Activated T-cell treated with anti-CD3 and anti-CD28 coated beads, Interleukin-2, amount 50 U/mL, for 72 hours (primary cell): ENCODE measurements at places on chromosomes 11 and 22.

- peak; percentile 84 for DNase-seq
Measured at GRCh38 chr22:38317122-38317994, at the start of gene CSNK1E. Gene CSNK1E, minus strand, starts transcription at chr22:38317433. Its CDS starts 3,276 bp downstream, at chr22:38314157.

- DNase-seq, result no peak
Measured at GRCh38 chr11:85717429-85717828, 31.4 kb upstream of the CCDC89 start.

DNA sequence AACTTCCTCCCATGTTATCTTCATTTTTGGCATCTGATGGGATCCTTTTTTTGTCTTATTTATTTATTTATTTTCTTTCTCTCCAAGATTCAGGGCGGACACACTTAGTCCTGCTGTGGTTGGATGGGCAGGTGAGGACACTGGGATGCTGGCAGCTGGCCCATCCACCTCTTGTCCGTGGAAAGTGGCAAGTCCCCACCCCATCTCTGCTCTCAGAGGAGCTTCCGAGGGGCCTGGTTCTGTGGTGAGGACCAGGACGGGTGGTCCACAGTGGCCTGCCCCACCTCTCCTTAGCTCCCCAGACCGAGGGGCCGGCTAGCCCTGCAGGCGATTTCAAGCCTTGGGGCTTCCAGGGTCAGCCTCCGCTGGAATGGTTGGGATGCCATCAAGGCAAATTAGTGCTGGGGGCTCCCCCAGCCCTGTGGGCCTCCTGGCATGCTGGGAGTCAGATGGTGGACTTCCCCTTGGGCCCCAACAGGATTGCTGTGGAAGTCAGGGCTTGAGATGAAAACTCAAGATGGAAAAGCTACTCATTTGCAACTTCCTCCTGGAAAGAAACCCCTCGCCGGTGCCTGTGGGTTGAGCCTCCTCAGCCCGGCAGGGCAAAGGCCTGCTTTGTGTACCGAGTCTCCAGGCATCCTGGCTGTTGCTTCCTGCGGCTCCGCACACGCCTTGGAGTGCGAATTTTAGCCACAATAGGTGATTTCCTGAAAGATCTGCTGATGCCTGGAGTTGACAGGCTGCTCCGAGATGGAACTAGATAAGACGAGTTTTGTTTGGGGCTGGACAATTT is 31.2 kb upstream of the LINC01488 start:
- DNase-seq, result no peak

DNA sequence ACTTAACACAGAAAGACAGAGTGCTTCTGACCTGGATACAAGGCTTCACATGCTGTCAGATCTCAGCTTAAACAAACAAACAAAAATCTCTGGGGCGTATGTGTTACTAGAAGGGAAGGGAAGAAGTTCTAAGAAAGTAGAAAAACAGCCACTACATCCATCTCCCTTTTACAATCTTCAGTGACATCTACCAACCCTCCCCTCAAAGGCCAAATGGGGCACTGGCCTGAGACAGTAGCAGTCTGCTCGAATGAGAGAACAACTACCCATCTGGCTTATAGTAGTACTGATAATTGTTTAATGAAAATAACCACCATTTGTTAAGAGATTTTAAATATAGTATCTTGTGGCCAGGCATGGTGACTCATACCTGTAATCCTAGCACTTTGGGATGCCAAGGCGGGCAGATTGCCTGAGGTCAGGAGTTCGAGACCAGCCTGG is 29.4 kb downstream of the CCDC83 start:
- DNase-seq, result no peak

DNA sequence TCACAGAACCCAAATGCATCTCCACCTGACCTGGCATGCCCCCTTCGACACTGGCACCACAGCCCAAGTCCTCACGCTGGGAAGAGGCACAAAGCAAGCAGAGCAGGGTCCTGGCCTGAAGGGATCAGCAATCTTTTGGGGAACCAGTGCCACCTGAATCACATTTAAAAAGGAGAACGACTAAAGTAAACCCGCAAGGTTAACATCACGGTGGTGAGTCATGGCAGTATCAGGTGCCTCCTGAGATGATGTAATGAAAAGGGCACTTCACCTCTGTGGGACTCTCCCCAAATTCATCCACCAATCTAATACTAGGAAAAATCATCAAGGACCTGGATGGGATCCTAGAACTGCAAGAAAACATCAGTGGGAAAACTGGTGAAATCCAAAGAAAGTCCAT is 44.9 kb downstream of the PACSIN2 start:
- no peak for DNase-seq

DNA sequence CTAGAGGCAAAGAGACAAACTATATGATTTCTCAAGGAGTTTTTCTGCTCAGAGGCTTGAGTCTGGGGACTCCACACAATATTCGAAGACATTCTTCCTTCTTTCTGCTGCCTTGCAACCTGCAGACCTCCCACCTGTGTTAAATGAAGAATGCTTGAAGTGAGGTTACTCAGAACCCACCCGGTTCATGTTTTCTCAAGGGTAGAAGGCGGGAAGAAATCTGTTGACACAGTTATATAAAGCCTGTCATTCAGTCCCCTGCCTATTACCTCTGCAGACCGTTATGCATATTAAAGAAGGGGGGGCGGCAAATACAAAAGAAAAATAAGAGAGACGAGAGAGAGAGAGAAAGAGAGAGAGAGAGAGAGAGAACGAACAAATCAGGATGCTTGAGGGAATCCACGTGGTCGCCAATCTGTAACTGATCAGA is 2.2 kb upstream of the KMT2A start:
- DNase-seq, result no peak

- DNase-seq, result no peak
Measured at GRCh38 chr11:88529426-88529825, 191.9 kb upstream of the CTSC start.

DNA sequence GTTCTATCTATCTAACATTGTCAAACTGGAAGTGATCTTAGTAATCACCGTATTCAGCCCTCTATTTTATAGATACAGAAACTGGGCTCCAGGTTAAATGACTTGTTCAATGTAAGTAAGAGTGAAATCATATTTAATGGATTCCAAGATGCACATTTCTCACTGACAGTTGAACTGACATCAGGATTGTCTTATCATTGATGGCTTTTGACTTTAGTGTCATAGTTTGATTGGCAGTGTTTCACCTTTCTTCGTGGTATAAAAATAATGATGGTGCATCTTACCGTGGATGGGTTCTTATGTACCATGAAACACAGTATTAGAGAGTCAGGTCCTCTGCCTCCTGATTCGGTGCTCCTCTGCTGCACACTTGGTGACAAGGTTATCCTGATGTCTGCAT is 123.1 kb downstream of the NCAM1 start:
- DNase-seq, result no peak

DNA sequence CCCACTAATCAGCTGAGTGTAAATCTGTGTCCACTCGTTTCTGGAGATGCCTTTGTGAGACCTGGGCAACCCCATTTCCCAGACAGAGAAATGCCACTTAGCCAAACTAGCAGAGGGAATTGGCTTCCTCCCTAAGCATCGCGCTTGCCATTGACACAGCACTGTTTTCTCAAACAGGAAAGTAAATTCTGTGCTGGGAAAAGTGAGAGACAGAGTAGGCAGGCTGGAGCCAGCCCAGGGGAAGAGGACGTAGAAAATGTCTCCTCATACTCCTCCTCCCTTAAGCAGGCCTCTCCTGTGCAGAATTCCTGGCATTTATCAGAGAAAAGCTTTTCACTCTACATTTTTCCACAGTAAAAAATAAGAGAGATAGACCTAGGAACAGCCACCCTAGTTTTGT is 99.1 kb upstream of the AMOTL1 start:
- DNase-seq, result no peak

DNA sequence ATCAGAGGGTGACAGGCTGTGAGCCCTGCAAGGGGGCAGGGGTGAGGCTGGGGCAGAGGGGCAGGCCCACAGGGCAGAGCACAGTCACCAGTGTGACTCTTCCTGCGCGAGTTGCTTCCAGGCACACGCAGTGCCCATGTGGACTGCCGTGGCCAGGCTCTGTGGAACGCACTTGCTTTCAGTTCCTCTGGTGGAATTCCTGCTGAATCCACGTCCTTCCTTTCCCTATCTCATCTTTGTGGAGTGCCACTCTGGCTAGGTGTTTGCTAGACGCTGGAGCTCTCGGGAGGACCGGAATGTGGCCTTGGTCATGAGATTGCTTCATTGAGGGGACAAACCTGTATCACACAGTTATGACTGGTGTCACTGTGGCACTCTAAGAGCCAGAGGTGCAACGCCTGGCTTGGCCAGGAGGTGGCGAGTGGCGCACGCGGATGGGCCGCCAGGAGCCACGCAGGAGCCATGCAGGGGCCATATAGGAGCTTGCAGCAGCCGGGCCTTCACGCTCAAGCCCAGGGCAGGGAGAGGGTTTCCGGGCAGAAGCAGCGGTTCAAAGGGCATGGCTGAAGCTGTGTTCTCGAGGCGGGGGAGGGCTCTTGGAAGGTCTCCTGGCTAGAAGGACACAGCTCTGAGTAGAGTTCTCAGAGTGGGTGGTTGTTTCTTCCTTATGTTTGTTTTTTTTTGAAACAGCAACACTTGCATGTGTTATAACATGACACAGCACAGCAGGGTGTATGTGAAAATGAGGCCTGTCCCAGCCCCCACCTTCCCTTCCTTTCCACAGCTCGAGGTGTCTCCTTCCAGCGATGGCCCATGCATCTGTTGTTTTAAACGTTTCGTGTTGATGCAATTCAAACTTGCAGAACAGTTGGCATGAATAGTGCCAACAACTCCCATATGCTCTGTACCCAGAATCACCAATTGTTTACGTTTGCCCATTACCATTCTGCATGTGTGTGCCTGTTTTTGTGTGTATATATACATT is 36.2 kb downstream of the TBC1D22A start:
- peak; percentile 81 for DNase-seq

- no peak for DNase-seq
Measured at GRCh38 chr22:43881091-43882061, 10.4 kb downstream of the PNPLA5 start.

- no peak for DNase-seq
Measured at GRCh38 chr11:126034039-126034932, 28.4 kb downstream of the CDON start.

- no peak for DNase-seq
Measured at GRCh38 chr11:98194611-98195010, 826.1 kb upstream of the CNTN5 start.

DNA sequence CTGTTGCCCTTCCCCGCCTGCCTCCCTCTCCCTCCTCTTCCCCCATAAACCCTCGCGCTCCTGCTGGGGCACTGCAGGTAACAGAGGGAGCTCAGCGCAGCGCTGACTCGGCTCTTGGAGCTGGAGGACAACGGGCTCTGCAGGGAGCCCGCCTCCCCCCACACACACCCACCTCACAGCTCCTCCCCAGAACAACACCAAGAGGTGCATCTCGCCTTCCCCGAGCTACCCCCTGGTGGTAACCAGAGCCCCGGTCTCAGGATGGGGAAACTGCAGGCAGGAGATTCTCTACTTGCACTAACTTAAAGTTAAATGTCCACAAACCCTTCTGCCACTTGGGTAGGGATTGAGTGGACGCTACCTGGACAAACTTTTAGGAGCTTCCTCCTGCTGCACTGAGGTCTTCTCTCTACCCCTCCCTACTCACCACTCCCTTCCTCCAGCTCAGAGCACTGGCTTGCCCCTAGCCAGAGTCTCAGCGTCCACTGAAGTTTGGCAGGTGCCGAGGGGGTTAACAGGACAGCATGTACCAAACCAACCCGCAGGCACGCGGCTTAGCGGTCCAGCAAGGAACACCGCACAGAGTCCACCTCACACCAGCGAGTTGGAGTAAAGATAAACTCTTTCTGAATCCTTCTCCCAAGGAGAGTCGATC is 4.0 kb upstream of the SCN4B start:
- peak; percentile 38 for DNase-seq

- DNase-seq, result peak; percentile 29
Measured at GRCh38 chr11:13308704-13309103, 31.1 kb downstream of the BMAL1 start.

- DNase-seq, result no peak
Measured at GRCh38 chr11:110355011-110355744, 58.8 kb upstream of the RDX start.

- DNase-seq, result no peak
Measured at GRCh38 chr11:80320765-80321164, 879.9 kb upstream of the TENM4 start.

DNA sequence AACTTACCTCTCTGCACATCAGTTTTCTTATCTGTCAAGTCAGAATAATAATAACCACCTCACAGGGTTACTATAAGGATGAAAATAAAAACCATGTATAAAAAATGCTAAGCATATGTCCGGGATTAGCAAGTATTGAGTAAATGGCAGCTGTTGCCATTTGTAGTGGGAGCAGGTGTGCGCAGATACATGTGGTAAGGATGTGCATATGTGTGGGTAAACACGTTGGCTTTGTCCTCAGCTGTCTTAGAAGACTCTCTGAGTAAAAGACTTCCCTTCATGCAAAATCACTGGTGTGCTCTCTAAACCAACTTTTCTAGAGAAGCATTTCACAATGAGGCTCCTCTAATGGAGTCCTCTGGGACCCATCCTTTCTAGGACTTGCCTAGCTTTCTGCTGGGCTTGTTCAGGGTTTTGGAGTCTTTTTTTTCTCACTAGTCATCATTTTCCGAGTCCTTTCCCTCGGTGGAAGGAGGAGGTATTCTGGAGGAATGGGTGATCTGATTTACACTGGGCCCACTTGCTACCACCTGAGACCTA is 62.4 kb downstream of the NELL1 start:
- no peak for DNase-seq

DNA sequence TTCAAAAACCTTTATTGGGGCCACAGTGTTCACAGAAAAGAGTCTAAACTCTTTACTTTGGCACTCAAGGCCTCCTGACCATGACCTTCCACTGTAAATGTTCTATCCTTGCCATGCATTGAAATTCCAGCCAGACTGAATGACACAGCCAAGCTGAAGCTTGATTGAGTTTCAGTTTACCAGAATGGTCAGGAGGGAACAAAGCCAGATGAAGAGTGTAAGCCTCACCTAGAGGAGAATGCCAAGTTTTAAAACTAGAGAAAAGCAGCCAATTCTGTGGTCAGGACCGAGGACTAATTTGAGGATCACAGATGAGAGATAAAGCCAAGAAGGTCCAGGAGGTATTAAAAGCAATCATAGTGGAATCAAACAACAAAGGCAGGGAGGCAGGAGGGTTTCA is 215.3 kb downstream of the KCNA4 start:
- no peak for DNase-seq

DNA sequence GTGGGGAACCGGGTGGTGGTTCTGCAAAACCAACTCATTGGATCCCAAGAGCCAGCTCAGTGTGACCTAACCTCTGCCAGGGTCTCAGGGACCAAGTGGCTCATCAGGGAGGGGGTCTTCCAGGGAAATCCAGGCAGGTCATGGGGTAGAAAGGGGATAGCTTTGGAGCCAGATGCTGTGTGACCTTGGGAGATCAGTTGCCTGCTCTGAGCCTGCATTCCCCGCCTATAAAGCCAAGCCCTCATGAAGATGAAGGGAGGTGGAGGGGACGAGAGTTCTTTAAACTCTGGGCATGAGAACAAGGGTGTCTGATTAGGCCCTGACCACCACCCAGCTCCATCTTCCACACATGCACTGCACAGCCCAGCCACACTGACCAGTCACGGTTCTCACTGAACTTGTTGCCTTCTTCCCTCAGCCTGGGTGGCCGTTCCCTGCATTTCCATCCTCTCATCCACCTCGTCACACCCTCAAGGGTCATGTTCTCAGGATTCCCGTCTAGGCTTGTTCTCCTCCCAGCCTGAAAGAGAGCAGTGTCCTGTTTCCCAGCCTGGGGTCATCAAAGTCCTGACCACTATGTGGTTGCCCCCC is 475.5 kb downstream of the TBC1D22A start:
- no peak for DNase-seq
